Chondrocyte (in vitro differentiated cells): ENCODE measurements at places on chromosomes 5 and 9. TPM values are rescaled to one million over a fixed set of nuclear protein-coding genes. Genes with fewer than 3 reads are reported as not detected.

Gene CSF1R
- total RNA-seq, result 0.62 to 1.7 TPM (median 0.65 TPM) in 3 replicates

Gene LMX1B
- 0.17 TPM in 1 of 3 replicates, not detected in the others for total RNA-seq

Gene GABRA1
- not detected in 3 replicates for total RNA-seq

Gene OR1J2
- total RNA-seq, result not detected in 3 replicates

Gene NIPAL4
- 0.41 to 0.87 TPM (median 0.60 TPM) in 3 replicates for total RNA-seq

Gene XRCC4
- total RNA-seq, result 4.2 to 5.8 TPM (median 5.5 TPM) in 3 replicates

Gene PLAC8L1
- 0.59 to 0.97 TPM (median 0.94 TPM) in 3 replicates for total RNA-seq
